ENCODE measurements at places on chromosomes 6 and 20. TPM values are rescaled to one million over a fixed set of nuclear protein-coding genes. Genes with fewer than 3 reads are reported as not detected.
A peak's percentile ranks its signal among the peaks of the same experiment; 100 is the strongest.

DNA sequence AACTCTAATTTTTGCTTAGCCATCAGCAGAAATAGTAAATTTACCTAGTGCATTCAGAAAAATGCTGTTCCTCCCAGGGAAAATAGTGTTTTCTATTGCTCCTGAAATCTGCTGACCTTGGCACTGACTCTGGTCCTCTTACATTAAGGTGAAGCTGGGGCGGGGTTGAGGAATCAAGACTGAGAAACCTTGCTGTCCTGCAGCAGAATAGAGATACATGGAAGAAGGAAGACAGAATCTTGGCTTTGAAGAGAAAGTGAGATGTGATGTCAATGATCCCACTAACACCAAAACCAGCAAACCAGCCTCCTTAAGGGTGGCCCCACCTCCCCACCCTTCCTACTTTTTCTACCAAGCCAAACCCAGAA lies 840 bp upstream of the LY86 start:
- peaks cover 3% of the 10 kb centered on the region for H3K4me1 ChIP-seq
- H3K36me3 ChIP-seq, result no peaks in the 10 kb centered on the region
- H3K27ac ChIP-seq, result no peak overlapping the region
- H3K4me3 ChIP-seq, result no peak overlapping the region
- no peak for DNase-seq

DNA sequence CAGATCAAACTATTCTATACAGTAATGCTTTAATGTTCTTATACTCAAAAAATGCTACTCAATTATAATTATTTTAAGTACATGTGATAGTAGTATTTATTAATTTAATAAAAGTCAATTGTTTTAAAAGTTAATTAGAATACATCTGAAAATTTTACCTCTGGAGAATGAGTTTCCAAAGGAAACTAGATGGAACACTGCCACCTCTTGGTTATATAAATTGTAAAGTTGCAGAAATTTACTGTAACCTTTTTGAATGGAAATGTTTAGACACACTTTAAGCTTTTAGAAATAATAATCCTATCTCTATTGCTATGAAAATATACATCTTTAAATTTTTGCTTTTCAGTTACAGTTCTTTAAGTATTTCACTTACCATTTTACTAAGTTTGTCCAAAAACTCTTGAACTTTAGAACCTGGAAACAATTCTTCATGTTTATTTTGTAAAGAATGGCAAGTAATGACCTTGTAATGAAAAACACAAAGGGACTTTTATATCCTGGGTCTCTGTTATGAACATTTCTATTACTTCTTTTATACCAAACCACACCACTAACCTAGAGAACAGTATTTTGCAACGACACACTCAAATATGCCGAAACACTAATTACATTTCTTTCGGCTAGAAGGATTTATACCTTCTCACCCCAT lies 10.9 kb upstream of the BMP5 start:
- no peak overlapping the region for H3K4me3 ChIP-seq
- peak; percentile 35 for DNase-seq
- no peaks in the 10 kb centered on the region for H3K36me3 ChIP-seq

GRCh38 chr20:62558779-62559178 lies 83.0 kb upstream of the GATA5 start:
- H3K27ac ChIP-seq, result no peak overlapping the region
- DNase-seq, result no peak

DNA sequence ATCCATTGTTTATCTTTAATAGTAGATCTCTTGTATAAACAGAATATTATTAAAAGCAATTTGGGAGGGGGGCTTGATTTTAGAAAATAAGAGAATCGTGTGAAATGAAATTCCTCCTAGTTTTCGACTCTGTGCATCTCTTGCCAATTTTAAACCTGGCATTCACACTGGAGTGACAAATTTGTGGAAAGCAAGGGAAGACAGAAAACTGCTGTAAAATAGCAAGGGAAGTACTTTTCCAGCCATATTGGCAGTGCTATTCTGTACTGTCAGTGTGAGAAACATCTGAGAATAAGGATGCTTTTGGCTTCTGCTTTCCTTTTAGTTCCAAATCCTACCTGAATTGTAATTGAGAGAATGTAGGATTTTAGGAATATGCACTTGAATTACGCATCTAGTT lies 40.2 kb downstream of the TOP1 start:
- no peaks in the 10 kb centered on the region for H3K27me3 ChIP-seq
- peaks cover 15% of the 10 kb centered on the region for H3K4me1 ChIP-seq
- H3K36me3 ChIP-seq, result no peaks in the 10 kb centered on the region
- no peak for DNase-seq
- no peak overlapping the region for H3K27ac ChIP-seq
- no peak overlapping the region for H3K4me3 ChIP-seq

- no peaks in the 10 kb centered on the region for H3K4me1 ChIP-seq
- no peaks in the 10 kb centered on the region for H3K36me3 ChIP-seq
- no peaks in the 10 kb centered on the region for H3K27me3 ChIP-seq
- H3K4me3 ChIP-seq, result no peak overlapping the region
- DNase-seq, result peak; percentile 10
Observed at GRCh38 chr20:8454137-8454712, 322.2 kb downstream of the PLCB1 start.

DNA sequence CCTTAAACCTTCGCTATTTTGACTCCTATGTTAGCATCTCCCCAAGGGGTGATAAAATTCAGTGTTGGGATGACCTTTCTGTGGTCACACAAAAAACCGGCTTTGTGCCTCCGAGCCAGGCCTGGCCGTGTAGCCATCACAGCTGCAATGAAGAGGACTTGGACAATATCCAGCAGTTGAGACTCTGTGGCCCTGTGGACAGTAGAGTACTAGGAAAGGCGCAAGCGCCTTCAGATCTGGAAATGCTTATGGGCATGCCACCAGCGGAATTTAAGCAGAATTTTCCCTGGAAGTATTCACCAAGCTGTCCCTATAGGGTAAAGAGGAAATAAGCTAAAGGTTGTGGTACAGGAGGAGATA lies 63.3 kb upstream of the SLC2A12 start:
- no peak overlapping the region for H3K27ac ChIP-seq
- H3K36me3 ChIP-seq, result no peaks in the 10 kb centered on the region
- H3K4me1 ChIP-seq, result no peaks in the 10 kb centered on the region
- H3K4me3 ChIP-seq, result no peak overlapping the region
- H3K27me3 ChIP-seq, result no peaks in the 10 kb centered on the region
- DNase-seq, result no peak

PBOV1 gene
- not detected for total RNA-seq

TRAPPC3L gene
- total RNA-seq, result not detected

SRSF12 gene
- 7.3 TPM for total RNA-seq

Data from hepatocyte (in vitro differentiated cells).